ENCODE measurements at places on chromosomes 1 and 21.
A peak's percentile ranks its signal among the peaks of the same experiment; 100 is the strongest.

DNA sequence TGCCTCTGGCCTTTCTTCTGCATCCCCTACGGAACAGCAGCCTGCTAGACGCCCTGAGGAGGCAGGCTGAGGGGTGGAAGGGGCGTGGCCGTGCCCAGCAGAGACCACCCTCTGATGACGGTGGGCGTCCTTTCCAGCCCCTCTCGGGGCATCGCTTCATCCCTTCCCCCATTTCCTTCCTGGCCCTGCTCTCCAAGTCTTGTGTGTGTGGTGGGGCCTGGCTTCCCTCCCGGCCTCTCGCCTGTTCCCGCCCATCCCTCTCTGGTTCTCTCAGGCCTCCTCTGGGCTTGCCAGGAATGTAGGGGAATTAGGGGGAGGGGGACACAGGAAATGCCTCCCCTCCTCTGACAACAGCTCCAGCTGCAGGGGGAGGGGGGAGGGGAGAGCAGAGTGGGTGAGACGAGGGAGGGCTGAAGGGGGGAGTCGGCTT is 51.1 kb downstream of the SKI start:
- DNase-seq: peak; percentile 91

DNA sequence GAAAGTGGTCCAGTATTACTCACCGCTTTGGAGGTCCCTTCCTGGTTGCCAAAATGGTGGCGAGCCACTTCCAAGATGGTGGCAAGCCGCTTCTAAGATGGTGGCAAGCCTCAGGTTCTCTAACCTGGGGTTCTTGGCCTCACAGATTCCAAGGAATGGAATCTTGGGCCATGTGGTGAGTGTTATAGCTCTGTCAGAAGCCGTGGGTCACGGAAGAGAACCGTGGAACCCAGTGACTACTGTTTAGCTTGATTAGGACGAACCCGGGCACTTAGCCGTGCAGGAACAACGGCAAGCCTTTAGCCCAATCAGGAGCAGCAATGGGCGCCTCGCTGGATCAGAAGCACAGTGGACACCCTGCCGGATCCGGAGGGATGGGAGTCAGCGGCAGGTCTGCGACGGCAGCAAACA is 356.2 kb upstream of the TMPRSS15 start:
- DNase-seq: no peak

DNA sequence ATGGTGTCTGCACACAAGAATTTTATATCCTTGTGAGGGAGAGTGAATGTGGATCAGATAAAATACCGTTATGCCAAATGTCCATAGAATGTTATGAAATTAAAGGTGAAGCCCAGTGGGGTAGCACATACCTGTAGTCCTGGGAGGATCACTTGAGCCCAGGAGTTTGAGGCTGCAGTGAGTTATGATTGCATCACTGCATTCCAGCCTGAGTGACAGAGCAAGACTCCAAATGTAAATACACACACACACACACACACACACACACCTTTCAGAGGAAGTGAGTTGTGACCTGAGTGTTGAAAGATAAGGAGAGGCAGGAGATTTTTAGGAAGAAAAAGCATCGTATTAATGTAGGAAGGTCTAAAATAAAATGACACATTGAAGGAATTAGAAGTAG is 28.1 kb upstream of the ZYG11A start:
- no peak for DNase-seq

DNA sequence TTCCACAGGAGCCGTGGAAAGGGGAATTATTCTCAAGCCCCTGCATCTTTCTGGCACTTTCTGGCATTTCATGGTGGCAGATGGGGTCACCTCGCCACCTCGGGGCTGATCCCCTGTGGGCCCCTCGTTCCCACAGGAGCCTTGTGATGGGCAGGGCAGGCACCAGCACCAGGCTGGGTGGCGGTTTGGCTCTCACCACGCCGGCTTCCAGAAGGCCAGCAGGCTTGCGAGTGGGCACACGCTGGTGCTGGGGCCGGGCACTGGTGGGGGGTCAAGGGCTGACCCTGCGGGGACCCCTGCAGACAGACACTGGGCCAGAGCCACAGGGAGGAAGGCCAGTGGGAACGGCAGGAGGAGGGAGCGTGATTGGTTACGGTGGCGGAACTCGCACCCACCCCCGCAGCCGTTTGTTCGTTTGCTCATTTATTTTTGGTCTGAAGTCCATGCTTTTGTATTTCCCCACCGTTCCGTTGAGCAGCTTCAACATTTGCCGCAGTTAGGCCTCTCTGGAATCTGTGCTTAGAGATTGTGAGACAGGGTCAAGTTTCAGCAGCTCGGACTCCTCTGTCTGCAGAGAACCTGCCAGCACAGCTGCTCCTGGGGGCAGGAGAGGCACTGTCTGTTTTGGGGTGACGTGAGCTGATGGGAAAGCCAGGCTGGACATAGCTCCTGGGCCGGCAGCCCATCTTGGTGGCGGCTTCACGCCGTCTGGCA is 5.3 kb downstream of the COL18A1 start:
- no peak for DNase-seq

- no peak for DNase-seq
Measured at GRCh38 chr21:45586289-45586858, 44.1 kb upstream of the SLC19A1 start.

GRCh38 chr1:33758698-33759097 is 105.2 kb upstream of the HMGB4 start:
- DNase-seq: peak; percentile 19

GRCh38 chr1:212157252-212157651 is 121.7 kb downstream of the DTL start:
- DNase-seq: no peak

GRCh38 chr1:162977944-162978568 is 91.1 kb upstream of the RGS4 start:
- no peak for DNase-seq

- DNase-seq: no peak
Measured at GRCh38 chr1:214295934-214296333, 15.0 kb downstream of the SMYD2 start.

Measured in skeletal muscle cell (primary cell).